IPS-NIHi11 (cell line): ENCODE measurements at places on chromosomes 6 and 20.
A peak's percentile ranks its signal among the peaks of the same experiment; 100 is the strongest.

- DNase-seq, result peak; percentile 85
These were observed 570 bp upstream of the PLCB4 start for GRCh38 chr20:9068233-9068801.

- no peak for DNase-seq
These were observed 215.6 kb downstream of the PACRG start for GRCh38 chr6:162943369-162943768.

DNA sequence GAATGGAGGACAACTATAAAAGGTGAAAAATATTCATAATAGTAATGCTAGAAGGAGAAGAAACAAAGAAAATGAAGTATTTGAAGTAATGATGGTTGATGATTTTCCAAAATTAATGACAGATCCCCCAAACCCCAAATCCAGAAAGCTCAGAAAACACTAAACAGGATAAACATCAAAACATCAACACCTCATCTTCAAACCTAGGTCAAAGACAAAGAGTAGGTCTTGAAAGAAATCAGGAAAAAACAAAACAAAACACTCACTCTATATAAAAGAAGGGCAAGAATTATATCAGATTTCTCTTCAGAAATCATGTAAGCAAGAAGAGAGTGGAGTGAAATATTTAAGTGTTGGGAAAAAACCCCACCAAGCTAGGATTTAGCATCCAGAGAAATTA, 38.7 kb downstream of the RANBP9 start:
- DNase-seq, result no peak

GRCh38 chr6:108195209-108195608, 29.4 kb downstream of the NR2E1 start:
- no peak for DNase-seq

DNA sequence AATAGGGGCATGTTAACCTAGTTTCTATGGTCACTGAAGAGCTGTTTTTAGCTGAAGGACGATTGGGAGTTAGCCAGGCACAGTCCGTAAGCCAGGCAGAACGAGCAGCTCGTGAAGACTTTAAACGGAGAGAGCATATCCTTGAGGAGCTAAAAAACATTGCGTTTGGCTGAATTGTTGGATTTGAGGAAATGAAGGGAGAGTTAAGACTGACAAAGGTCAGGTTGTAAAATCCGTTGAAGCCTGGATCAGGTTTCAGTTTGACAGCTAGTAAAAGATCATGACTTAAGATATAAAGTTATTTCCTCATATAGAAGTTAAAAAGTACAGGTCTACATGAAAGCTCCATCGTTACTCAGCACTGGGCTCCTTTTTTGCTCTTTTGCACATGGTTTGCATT, 2.8 kb downstream of the DBNDD2 start:
- DNase-seq, result no peak

- no peak for DNase-seq
These were observed 1.1 kb downstream of the DDAH2 start for GRCh38 chr6:31727717-31728671.

DNA sequence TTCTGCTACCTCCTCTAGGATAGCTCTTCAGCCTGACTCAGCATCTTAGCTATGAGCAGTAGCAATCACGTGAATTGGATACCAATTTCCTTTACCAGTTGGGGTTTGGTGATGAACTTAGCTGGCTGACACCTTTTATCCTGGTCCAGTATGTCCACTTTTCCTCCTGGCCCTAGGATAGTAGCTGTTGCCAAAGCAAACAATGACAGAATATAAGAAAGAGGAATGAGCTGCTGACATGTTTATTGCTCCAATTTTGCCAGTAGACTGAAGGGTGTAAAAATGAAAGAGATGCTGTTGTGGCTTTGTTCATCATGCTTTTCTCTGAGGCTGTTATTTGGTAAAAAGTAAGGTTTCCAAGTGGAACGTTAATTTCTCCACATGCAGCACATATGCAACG, 168.3 kb upstream of the JAG1 start:
- DNase-seq, result no peak

DNA sequence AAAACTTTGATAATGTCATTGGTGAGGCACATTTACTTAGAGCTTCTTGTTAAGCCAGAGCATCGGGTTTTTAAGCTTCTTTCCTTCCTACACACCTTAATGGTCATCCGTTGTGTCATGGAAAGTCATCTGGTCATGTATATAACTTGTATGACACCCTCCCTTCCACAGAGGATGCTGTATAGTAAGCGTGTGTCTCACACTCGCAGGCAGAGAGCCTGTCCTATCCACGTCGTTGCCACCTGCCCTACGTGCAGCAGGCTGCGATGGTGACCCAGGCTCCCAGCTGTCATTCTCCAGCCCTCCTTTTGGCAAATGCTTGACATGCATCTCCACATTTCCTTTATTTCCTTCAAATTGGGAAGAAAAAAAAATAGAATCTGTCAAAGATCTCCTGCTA, 85.6 kb downstream of the MYB start:
- DNase-seq, result no peak

DNA sequence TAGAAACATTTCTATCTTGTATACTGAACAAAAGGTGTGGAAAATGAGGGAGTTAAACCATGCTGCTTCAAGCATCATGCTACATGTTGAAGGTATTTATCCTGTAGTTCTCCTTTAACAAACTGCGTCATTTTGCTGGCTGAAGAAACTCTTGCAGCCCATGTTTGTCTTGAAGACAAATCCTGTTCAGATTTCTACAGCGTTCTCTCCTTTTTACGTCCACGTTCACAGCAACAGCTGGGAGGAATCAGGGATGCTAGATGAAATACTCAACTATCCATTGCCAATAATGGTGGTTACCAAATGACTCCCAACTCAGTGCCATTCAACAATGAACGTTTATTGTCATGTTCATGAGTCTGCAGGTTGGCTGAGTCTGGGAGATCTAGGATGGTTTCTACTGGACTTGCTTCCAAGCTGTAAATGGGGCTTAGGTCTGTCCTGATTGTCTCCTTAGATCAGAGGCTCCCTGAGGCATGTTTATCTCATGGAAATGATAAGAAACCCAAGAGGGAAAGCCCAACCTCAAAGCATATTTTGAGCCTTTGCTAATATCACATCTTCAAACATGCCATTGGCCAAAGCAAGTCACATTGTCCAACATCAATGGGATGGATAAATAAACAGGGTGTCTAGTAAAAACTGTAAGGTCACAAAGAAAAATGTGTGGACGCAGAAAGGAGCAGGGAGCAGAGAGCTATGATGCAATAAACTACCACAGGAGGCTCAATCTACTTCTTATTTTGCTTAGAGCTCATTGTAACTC, 2.7 kb upstream of the PLCB1 start:
- DNase-seq, result no peak

- DNase-seq, result no peak
These were observed 26.4 kb downstream of the FOXP4 start for GRCh38 chr6:41572613-41573012.

- no peak for DNase-seq
These were observed 35.2 kb upstream of the CDH22 start for GRCh38 chr20:46343348-46343974.

DNA sequence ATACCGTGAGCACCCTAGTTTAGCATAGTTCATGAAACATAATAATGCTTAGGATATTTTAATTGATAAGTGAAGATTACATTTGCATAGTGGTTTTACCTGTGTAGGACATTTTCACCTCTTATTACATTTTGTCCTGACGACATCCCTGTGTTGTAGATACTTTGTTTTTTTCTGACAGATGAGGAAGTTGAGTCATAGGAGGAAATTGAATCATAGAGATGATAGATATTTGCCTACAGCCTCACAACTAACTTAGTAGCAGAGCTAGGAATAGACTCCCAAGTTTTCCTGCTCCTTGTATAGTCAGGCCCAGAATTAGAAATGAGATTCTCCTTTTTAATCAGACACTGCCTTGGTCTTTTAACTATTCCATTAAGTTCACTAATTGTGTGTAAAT, 100.5 kb upstream of the SUPT3H start:
- DNase-seq, result no peak

DNA sequence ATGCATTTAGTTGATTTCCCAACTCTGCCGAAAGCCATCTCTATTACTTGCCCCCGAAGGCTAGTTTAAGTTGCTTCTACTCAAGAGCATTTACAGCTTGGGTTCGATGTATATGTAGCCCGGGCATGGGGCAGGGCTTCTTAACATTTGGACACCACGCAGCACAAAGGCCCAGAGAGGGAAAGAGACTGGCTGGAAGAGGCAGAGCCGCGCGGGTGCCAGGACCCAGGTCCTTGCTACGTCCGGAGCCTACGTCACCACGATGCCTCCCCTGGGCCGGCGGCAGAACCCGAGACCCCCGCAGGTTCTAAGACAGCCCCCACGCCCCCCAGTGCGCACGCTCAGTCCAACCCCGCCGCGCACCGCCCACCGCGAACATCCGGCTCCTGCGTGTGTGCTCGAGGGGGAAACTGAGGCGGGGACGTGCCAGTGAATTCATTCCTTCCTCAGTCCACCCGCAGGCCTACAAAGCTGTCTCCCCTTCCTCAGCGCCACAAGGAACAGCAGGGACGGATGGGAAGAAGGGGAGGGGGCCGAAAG, 367 bp upstream of the PCIF1 start:
- DNase-seq, result peak; percentile 60

- peak; percentile 57 for DNase-seq
These were observed 15.6 kb downstream of the ARHGAP40 start for GRCh38 chr20:38617011-38617829.

DNA sequence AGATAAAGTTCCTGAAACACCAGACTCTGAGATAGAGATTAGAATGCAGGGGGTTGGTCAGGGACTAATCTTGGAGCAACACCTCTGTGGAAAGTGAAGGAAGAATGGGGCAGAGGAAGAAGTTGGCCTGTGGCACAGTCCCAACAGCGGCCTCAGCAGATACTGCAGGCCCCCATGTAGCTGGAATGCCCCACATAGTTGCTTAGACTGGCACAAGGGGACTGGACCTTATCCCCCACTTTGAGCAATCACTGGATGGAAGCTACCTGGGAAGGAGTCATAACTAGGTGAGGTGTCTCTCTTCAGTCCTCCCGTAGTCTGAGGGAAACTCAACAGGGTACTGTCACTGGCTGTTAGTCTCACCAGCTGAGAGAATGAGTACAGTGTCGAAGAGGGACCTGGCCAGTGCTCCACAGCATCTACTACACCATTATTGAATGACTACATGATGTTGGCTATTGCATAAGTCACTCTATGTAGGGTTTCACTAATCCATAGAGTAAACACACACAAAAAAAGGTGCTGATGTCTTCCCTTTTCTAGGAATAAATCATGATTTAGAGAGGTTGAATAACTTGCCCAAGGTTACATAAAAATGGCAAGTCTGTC, 47.5 kb downstream of the ADGRG6 start:
- DNase-seq, result no peak
